NCI-H524 (cell line): ENCODE measurements at places on chromosomes 12 and 14.
A peak's percentile ranks its signal among the peaks of the same experiment; 100 is the strongest.

GRCh38 chr14:68507544-68508081, 285.3 kb downstream of the ZFP36L1 start:
- peak; percentile 71 for DNase-seq

DNA sequence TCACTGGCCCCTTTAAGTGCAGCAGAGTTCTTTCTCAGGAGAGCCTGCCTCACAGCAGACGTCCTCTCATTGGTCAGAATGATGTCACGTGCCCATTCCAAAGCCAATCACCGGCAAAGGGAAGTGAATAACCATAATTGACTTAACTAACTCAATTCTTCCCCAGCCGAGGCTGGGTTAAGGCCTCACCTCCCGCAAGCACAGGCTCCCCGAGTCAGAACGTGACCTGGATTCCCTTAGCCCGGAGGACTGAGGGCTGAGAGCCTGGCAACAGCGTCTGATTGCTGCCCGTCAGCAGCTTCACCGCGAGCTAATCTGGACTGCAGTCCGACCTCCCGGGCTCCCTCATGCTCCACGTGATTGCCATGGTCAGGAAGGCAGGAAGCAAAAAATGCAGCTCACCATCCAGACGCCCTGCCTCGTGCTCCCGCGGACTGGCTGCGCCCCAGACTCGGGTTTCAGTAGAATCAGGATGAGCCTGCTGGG, 92.1 kb upstream of the FZD10 start:
- no peak for DNase-seq

DNA sequence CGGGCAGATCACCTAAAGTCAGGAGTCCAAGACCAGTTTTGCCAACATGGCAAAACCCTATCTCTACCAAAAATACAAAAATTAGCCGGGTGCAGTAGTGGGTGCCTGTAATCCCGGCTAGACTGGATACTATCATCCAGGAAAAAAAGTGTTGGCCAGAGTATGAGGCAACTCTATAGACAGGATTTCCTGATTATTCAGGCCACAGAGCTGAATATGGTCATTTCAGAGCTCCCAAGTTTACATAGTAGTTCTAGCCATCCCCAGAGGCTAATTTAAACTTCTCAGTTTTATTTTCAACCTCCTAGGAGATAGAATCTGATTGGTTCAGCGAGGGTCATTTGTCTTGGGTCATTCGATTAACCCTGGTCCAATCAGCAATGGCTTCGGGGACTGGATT, 7.3 kb downstream of the RPGRIP1 start:
- no peak for DNase-seq

GRCh38 chr12:46830731-46831334, 5.0 kb upstream of the SLC38A4 start:
- peak; percentile 23 for DNase-seq

DNA sequence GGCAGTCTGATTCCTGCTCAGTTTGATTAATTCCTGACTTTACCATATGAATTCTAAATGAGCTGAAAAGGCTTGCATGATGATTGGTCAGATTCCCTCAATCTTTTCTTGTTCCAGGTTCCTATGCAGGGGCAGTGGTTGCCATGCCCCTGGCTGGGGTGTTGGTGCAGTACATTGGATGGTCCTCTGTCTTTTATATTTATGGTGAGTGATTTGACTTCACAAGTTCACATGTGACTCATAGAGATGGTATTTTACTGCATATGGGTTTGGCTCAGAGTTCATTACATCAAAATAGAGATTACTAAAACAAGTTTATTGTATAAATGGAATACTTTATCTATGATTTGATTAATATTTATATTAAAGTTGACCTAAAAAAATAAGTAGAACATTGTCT, 44.8 kb downstream of the SLC17A8 start:
- DNase-seq = no peak

- no peak for DNase-seq
Measured at GRCh38 chr12:74241341-74241740, 296.3 kb upstream of the ATXN7L3B start.

DNA sequence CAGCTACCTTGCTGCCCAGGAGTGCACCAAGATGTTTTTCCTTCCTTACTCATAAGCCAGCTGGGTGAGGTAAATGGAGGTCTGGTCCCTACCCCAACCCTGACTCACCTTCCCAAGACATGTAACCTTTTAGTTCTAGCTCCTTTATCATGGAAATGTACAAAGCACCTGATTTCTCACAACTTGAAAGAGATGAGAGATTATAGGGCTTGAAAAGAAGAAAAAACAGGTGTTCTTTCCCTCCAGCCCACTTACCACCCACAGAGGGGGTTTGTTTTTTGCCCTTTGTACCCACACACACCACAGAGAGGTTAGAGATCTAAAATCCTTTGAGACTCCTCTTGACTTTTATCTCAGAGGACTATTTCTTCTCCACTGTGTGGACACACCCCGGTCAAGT, 21.1 kb downstream of the PLXNC1 start:
- no peak for DNase-seq

- DNase-seq = no peak
Measured at GRCh38 chr12:124418791-124419190, 123.9 kb downstream of the RFLNA start.

DNA sequence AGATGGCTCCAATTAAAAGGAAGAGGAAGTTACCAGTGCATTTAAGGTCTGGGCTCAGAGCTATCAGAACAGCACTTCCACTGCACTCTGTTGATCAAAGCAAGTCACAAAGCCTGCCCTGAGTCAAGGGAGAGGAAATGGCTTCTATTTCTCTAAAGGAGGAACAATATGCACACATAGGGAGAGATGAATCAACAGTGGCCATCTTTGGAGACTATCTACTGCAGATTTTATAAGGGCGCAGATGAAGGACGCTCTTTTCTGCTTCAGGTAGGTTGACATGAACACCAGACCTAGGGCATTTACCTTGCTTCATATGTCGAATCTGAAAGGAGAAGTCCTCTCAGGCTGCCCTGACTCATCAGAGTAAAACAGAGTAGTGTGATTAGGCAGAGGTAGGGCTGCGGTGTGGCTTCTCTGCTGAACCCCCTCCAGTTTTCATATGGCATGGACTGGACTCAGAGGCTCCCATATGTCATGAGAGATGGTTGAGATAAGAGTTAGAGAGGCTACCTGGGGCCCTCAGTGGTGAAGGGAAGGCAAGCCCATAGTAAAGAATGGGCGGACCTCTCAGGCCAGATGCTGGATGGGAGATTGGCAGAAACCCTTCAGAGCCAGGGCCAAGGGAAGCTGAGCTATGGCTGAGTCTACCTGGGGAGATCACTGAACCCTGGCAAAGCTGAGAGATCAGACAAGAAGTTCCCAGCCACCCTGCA, 84.4 kb downstream of the ARF6 start:
- no peak for DNase-seq

DNA sequence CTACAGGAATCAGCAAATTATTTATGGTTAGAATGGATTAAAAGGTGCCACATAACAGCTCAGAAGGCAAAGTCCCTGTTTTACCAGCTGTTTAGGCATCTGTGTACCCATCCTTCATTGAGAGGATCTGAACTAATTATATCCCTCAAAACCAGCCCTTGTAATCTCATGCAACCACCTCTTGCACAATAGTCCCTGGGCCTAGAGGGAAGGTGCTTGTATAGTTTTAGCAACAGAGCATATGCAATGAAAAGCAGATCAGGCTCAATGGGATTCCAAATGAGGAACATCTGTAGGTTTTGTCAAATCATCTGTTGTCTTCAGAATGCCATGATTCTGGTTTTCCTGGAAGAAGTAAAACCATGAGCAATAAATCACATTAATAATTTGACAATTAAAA, 26.0 kb upstream of the GLIPR1L2 start:
- DNase-seq = peak; percentile 88
